ENCODE measurements at places on chromosomes 11 and 22.

- DNase-seq: no peak
Observed at GRCh38 chr11:34924714-34925113, 8.3 kb downstream of the PDHX start.

- no peak for DNase-seq
Observed at GRCh38 chr11:12832480-12833224, 158.4 kb downstream of the TEAD1 start.

DNA sequence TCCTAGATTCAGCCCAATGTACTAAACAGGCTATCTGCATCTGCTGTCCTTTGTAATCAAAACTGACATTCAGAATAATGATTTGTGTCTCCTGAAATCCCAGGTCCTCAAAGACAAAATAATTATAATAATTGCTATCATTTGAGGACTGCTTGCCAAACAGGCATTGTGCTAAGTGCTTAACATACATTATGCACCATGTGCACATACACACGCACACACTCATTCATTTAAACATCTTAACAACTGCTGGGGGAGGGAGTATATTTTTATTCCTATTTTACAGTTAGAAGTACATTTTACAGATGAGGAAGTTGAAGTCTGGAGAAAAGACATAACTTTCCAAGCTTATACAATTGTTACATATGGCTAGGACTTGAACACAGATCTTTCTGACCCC lies 308.0 kb upstream of the ZC3H12C start:
- DNase-seq: no peak

GRCh38 chr22:17888855-17889254 lies 114.6 kb upstream of the BID start:
- no peak for DNase-seq

GRCh38 chr11:71266114-71266833 lies 13.9 kb upstream of the SHANK2 start:
- no peak for DNase-seq

GRCh38 chr11:14273895-14274294 lies 85.1 kb downstream of the RRAS2 start:
- DNase-seq: no peak

GRCh38 chr11:42021911-42022310 lies 562.5 kb upstream of the LRRC4C start:
- DNase-seq: no peak

DNA sequence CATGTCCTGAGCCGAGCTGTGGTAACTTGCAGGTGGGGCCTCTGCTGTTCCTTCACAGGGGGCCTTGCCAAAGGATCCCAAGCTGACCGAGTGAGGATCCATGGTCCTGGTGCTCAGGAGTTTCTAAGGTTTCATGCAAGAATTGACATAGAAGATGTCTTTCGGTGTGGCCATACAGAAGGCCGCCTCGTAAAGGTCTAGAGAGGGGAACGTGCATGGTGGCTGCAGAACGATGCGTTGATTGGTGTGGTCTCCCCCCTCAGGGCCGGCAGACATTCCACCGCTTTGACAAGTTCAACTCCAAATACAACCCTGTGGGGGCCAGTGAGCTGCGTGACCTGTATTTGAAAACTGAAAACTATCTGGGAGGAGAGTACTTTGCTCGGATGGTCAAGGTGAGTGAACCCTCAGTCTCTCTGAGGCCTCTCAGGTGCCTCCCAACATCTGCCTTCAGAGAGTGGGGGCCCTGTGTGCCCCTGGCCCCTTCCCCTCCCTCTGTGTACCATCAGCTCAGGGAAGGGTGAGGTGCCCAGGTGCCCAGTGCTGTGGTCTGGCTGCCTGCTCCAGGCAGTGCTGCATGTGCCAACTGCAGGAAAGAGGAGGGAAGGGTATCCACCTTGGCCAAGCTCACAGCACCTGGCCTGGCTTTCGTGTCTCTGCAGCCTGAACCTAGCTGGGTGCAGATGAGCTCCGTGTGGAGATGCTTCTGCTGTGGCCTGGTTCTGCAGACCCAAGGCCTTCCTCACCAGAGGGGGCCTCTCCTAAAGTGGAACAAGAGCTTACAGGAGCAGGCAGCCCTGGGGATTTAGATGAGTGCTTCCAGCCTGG lies 39.8 kb downstream of the AMPD3 start:
- no peak for DNase-seq

GRCh38 chr11:21814169-21814568 lies 378.7 kb upstream of the ANO5 start:
- DNase-seq: no peak

DNA sequence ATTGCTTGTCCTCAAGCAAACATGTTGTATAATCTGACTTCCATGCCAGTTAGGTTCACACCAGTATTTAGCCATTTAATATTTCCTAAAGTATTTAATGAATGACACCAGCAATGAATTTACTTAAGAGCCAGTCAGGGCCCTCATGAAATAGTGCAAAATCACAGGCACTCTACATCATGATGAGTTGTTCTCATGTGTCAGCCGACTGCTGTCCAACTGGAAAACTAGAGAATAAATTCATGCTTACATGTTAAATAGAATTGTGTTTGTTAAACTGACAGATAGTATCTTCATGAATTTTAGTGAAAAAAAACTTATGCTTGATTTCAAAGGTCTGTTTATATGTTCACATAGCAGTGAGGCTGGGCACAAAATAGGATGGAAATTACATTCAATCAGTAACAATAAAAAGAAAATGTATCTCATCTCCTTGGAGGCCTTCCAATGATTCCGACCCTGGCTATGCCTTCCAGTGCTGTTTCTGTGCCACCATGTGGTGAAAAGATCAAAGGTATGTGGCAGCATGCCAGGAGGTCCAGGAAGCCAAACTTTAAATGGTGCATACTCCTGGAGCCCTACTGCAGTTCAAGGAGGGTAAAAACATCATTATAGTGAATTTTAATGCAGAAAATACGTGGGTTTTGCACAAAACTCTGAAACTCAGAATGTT lies 45.2 kb downstream of the CTSC start:
- no peak for DNase-seq
